ENCODE measurements at places on chromosomes 12 and 14. TPM values are rescaled to one million over a fixed set of nuclear protein-coding genes. Genes with fewer than 3 reads are reported as not detected.

Gene RPGRIP1
- total RNA-seq = not detected

Gene FOXN4
- not detected for total RNA-seq

Gene AGAP2
- total RNA-seq = 26.7 TPM

Gene CCDC198
- not detected for total RNA-seq

Gene METTL25
- 4.1 TPM for total RNA-seq

Gene PLEKHG7
- not detected for total RNA-seq
